Heart right ventricle (tissue), 16 donors: ENCODE measurements at places on chromosomes 7 and 10. TPM values are rescaled to one million over a fixed set of nuclear protein-coding genes. Genes with fewer than 3 reads are reported as not detected.

GFRA1 gene
- 1.6 TPM for polyA plus RNA-seq

AQP1 gene
- 211 TPM for polyA plus RNA-seq

TYSND1 gene
- polyA plus RNA-seq, result 6.1 TPM

DNA sequence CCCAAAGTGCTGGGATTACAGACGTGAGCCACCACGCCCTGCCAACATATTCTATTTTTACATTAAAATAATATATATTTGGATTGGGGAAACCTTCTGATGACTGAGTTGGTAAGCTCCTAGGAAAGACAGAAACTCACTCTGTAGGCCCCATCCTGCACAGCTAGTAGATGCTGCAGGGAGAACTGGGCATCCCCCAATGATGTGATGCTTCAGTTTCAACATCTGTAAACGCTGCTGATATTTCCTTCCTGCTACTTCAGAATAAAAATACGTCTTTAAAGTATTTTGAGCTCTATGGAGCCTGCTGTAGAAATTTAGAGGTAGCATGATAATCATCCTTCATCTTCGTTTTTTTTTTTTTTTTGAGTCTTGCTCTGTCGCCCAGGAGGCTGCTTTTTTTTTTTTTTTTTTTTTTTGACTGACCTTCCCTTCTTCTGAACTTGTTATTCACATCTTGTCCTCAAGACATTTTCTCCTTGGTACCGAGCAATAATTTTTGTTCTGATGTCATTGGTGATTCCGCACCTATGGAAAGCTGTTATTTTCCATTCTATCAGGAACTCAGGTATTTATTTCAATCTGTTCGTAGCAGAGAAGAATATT is 21.8 kb upstream of the INPP5F start:
- DNase-seq, result no peak

DNA sequence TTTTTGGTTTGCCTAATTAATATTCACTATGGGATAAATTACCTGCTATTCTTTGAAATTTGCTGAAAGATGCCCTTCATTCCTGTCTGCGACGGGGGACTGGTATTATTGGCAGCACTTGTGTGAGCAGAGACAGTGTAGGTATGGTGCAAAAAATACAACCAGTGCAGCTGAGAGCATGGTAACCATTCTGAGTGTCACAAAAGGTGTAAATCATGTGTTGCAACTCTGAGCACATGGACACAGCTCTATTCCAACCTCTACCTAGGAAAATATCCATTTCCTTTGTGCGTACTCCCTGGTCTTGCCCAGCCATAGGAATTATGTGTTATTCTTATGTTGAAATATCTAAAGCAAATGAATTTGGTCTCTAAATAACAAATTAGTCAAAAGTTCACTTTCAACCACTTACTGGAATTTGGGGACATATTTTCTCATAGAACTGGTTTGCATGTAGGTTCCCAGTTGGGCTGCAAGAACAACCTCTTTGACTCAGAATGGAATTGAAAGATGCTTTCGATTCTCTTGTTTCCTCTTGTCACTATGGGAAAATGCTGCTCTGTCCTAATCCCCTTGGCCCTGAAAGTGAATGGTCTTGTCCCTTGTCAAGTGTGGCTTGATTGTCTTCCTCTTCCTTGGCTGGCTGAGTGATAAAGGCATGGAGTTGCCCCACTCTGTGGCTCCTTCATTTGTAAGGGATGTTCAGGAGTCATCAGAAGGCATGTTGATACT is 57.0 kb downstream of the CELF2 start:
- no peak for DNase-seq

GRCh38 chr7:98303906-98304305 is 22.4 kb downstream of the BRI3 start:
- no peak for DNase-seq

DNA sequence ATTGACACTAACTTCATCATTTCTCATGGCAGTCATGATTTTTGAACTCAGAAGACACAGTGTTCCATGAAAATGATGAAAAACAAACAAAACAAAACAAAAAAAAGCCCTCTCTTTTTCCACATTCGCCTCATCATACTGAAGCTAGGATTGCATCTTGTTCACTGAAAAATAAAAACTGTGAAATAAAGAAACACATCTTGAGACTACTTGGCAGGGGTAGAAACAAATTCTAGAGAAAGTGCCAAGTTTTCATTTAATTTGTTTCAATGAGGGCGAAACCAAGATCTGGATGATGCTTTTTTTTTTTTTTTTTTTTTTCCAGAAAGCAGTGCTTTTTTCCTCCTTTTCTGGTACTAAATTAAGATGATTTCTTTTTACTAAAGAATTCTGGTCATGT is 350.4 kb upstream of the ETV1 start:
- DNase-seq, result no peak

- no peak for DNase-seq
Measured at GRCh38 chr7:151839451-151839921, 37.4 kb downstream of the PRKAG2 start.

GRCh38 chr10:76969366-76969948 is 668.2 kb downstream of the KCNMA1 start:
- DNase-seq, result no peak
